Type B pancreatic cell (in vitro differentiated cells): ENCODE measurements at places on chromosomes 7 and 10. TPM values are rescaled to one million over a fixed set of nuclear protein-coding genes. Genes with fewer than 3 reads are reported as not detected.
A peak's percentile ranks its signal among the peaks of the same experiment; 100 is the strongest.

DNA sequence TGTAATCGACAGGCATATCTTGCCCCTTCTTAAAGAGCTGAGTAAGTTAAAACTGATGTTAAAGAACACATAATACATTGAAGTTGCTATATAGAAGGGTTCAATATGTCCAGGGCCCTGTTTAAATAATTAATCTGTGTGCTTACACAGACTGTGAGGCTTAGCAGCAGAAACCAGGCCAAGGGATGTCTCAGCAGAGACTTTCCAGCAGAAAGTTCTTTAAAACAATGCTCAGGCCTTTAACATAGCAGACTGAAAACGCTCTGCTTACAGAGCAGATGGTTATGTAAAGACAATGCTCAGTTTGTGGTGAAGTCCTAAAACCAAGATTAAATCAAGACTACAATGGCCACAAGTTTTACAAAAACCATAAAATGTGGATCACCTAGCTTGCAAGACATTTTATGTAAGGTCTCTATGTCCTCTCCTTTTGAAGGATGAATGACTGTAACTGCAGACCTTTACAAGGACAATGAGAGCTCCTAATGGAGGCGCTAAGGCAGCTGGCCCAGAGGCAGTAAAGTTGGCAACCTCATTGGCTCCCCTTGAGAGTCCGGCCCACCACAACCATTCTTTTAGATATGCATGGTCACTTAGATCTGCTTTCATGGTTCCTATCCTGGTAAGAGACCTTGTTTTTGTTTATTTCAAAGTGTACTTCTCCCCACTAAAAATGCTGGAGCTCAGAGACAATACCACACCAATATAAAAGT lies 56.3 kb downstream of the FZD1 start:
- no peak for DNase-seq
- no peaks in the 10 kb centered on the region for H3K27me3 ChIP-seq

- H3K27me3 ChIP-seq, result peaks cover 5% of the 10 kb centered on the region
- H3K27ac ChIP-seq, result no peak overlapping the region
- H3K4me1 ChIP-seq, result peaks cover 21% of the 10 kb centered on the region
- DNase-seq, result no peak
These were observed 224.0 kb upstream of the ZNF32 start for GRCh38 chr10:43872644-43873043.

Gene OR6V1
- total RNA-seq, result not detected in 2 replicates

- no peak overlapping the region for H3K4me3 ChIP-seq
- H3K27me3 ChIP-seq, result peaks cover 16% of the 10 kb centered on the region
- no peak overlapping the region for H3K27ac ChIP-seq
- peaks cover 10% of the 10 kb centered on the region for H3K36me3 ChIP-seq
These were observed 123.9 kb downstream of the EBF3 start for GRCh38 chr10:129840196-129840590.

Gene OR2A12
- not detected in 2 replicates for total RNA-seq

DNA sequence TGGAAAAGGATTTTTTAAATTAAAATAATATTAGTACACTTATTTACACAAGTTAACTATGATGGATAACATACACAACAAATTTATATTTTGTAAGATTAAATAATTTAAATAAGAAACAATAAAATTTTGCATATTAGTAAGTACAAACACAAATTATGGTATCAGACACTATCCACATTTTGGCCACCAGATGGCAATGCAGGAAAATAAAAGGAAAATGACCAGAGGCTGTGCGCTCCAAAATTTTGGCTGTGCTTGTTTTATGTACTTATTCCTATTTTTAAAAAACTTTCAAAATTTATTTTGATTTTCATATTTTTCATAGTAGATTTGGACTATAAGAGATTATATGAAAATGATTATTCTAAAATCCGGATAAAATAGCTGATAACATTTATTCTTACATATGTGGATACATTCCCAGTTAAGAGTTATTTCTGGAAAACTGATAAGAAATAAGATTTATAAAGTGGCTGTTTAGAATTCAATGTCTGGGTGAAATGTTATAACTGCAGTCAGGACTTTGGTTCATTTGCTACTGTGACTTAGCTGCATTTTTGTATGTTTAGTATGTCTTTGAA lies 274.7 kb upstream of the HGF start:
- no peak overlapping the region for H3K27ac ChIP-seq
- peaks cover 4% of the 10 kb centered on the region for H3K4me1 ChIP-seq
- no peaks in the 10 kb centered on the region for H3K27me3 ChIP-seq
- DNase-seq, result no peak
- no peaks in the 10 kb centered on the region for H3K36me3 ChIP-seq

GRCh38 chr7:86644282-86645224 lies 844 bp downstream of the GRM3 start:
- no peaks in the 10 kb centered on the region for H3K4me1 ChIP-seq
- no peak for DNase-seq
- H3K4me3 ChIP-seq, result peak overlapping the region; percentile 87
- H3K27me3 ChIP-seq, result peaks cover 78% of the 10 kb centered on the region

GRCh38 chr10:59336632-59337031 lies 25.7 kb downstream of the FAM13C start:
- peaks cover 4% of the 10 kb centered on the region for H3K36me3 ChIP-seq
- no peaks in the 10 kb centered on the region for H3K27me3 ChIP-seq
- no peak for DNase-seq
- peaks cover 13% of the 10 kb centered on the region for H3K4me1 ChIP-seq
- peak overlapping the region; percentile 51 for H3K4me3 ChIP-seq

Gene TRPV6
- total RNA-seq, result 5.4 and 8.1 TPM in 2 replicates

Gene SYT15
- 1.2 and 1.3 TPM in 2 replicates for total RNA-seq

- H3K27ac ChIP-seq, result no peak overlapping the region
- H3K36me3 ChIP-seq, result peaks cover 3% of the 10 kb centered on the region
- H3K4me3 ChIP-seq, result no peak overlapping the region
- no peaks in the 10 kb centered on the region for H3K27me3 ChIP-seq
These were observed 20.4 kb downstream of the CCNY start for GRCh38 chr10:35356725-35357092.

DNA sequence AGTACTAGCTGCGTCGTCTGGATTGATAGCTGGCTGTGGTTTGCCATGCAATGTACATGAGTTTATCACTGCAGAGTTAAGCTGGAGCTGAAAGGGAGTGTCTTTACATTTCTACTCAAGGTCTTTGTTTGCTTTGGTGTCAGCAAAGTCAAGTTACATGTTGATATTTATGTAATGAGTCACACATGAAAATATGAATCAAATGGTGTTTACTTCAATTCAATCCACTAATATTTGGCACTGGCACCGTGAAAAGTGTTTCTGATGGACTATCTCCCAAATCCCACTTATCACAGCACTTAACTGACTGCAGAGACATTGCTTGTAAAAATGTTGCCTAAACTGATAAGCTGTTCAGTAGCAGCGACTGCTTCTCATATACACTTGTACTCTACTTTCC lies 395.9 kb downstream of the TFEC start:
- DNase-seq, result no peak
- no peaks in the 10 kb centered on the region for H3K4me1 ChIP-seq
- no peaks in the 10 kb centered on the region for H3K36me3 ChIP-seq

Gene ANKRD1
- 2.1 and 3.3 TPM in 2 replicates for total RNA-seq

Gene RAB19
- 2.2 and 3.3 TPM in 2 replicates for total RNA-seq

Gene PON1
- total RNA-seq, result 0.99 and 3.0 TPM in 2 replicates

DNA sequence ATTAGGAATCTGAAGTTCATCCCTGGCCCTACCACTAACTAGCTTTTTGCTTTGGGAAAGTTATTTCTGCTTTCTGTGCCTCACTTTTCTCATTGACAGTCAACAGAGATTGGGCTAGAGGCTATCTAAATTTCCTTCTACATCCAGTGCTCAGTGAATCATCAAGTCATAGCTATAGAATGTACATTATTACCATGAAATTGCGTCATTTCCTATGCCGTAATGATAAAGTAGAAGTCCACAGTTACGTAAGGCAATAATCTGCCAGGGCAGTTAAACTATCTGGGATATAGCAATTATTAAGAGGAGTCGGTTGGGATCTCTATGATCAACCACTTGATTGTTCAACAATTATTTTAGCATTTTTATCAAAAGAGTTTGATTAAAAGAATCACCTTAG lies 64.4 kb downstream of the ITGB8 start:
- DNase-seq, result no peak
- no peak overlapping the region for H3K4me3 ChIP-seq
- H3K27ac ChIP-seq, result no peak overlapping the region

Gene HABP2
- 7.5 and 20.5 TPM in 2 replicates for total RNA-seq

GRCh38 chr10:34721208-34721840 lies 93.8 kb downstream of the PARD3 start:
- no peaks in the 10 kb centered on the region for H3K27me3 ChIP-seq
- H3K4me3 ChIP-seq, result no peak overlapping the region
- peaks cover 42% of the 10 kb centered on the region for H3K4me1 ChIP-seq
- DNase-seq, result no peak
- H3K27ac ChIP-seq, result peak overlapping the region; percentile 73

Gene CDK1
- 24.4 and 70.1 TPM in 2 replicates for total RNA-seq

GRCh38 chr10:75696536-75696935 lies 265.1 kb downstream of the LRMDA start:
- no peak overlapping the region for H3K4me3 ChIP-seq
- peaks cover 58% of the 10 kb centered on the region for H3K27me3 ChIP-seq
- H3K4me1 ChIP-seq, result peaks cover 20% of the 10 kb centered on the region
- H3K36me3 ChIP-seq, result peaks cover 7% of the 10 kb centered on the region
- H3K27ac ChIP-seq, result no peak overlapping the region

Gene GIMAP4
- not detected in 2 replicates for total RNA-seq

GRCh38 chr10:31401287-31401686 lies 82.3 kb downstream of the ZEB1 start:
- H3K4me3 ChIP-seq, result no peak overlapping the region
- H3K27me3 ChIP-seq, result no peaks in the 10 kb centered on the region
- no peak overlapping the region for H3K27ac ChIP-seq
- no peak for DNase-seq

DNA sequence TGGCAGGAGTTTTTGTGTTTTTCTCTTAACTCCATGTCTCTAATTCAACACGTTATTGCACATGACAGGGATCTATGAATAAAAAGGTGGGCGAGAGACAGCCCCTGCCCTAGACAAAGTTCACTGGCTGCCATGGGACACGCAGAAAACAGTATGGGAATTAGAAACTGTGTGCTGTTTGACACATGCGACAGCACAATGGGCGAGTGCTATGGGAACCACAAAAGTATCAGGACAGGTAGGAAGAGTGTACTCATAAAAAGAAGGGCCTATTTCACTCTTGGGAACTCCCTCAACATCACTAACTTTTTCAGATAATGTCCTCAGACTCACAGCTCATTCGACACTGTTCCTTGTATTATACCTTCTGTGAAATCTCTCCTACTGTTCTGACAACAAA lies 45.7 kb downstream of the MINDY3 start:
- H3K27me3 ChIP-seq, result no peaks in the 10 kb centered on the region
- peaks cover 31% of the 10 kb centered on the region for H3K36me3 ChIP-seq
- H3K4me3 ChIP-seq, result no peak overlapping the region
- no peak overlapping the region for H3K27ac ChIP-seq
- H3K4me1 ChIP-seq, result peaks cover 10% of the 10 kb centered on the region

DNA sequence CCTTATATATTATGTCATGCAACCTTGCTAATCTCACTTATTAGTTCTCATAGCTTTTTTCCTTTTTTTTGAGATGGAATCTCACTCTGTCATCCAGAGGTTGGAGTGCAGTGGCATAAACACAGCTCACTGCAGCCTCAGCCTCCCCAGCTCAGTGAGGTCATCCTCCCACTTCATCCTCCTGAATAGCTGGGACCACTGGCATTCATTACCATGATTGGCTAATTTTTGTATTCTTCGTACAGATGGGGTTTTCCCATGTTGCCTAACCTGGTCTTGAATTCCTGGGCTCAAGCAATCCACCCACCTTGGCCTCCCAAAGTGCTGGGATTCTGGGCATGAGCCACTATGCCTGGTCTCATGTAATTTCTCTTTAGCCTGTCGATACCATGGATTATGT lies 89.1 kb upstream of the TRIM24 start:
- no peak overlapping the region for H3K4me3 ChIP-seq
- H3K27me3 ChIP-seq, result no peaks in the 10 kb centered on the region
- H3K4me1 ChIP-seq, result peaks cover 6% of the 10 kb centered on the region
- DNase-seq, result no peak

GRCh38 chr7:117706210-117706609 lies 167.0 kb downstream of the CTTNBP2 start:
- H3K4me1 ChIP-seq, result no peaks in the 10 kb centered on the region
- H3K27me3 ChIP-seq, result no peaks in the 10 kb centered on the region
- H3K4me3 ChIP-seq, result no peak overlapping the region
- H3K27ac ChIP-seq, result no peak overlapping the region

DNA sequence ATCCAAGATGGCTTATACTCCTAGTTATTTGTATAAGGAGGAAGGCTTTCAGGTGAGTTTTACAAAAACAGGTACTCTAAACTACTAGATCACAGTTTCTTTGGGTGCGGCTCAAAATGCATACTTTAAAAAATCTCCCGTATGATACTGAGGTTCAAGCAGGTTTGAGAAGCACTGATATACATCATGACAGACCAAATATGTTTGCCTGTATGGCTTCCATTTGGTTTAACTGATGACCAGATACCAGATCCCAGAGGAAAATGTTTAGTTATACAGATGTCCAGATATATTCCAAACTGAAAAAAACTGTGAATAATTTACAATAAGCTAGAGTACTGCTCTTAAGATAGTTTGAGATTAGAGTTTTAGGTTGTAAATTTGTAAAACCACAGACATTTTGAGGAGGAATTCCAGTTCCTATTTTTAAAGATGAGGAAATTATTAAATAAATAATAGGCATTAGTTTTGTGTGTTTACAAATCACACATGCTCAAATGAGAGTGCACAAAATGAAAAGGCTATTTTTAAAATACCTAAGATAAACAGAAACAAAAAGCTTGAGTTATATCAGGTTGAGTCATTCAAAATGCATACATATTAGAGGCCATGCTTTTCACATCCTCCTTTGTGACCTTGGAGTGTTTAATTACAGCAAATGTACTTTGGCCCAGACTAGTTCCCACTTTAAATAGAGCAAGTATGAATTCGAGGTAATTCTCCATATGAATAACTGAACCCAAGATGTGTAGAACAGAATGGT lies 60.5 kb downstream of the SEMA3C start:
- H3K4me3 ChIP-seq, result no peak overlapping the region
- H3K27me3 ChIP-seq, result no peaks in the 10 kb centered on the region
- DNase-seq, result no peak

- DNase-seq, result no peak
- no peaks in the 10 kb centered on the region for H3K27me3 ChIP-seq
- no peak overlapping the region for H3K4me3 ChIP-seq
- peaks cover 16% of the 10 kb centered on the region for H3K4me1 ChIP-seq
- H3K27ac ChIP-seq, result no peak overlapping the region
- H3K36me3 ChIP-seq, result peaks cover 3% of the 10 kb centered on the region
These were observed 97.7 kb downstream of the ARHGAP12 start for GRCh38 chr10:31830887-31831286.

DNA sequence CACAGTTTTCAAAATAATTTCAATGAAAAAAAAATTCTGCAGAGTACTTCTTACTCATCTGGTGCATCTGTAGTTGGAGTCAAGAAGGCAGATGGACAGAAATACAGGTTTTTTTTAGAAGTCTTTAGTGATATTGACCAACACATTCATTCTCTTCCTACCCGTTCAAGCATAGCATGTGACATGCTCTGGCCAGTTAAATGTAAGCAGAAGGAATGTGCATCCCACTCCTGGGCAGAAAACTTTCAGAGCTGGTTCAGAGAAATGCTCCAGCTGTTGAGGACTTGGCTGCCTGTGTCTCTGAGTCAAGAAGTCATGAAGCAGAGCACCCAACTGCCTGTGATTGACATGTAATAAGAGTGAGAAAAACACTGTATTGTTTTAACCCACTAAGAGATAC lies 665.3 kb upstream of the IGFBP3 start:
- H3K4me1 ChIP-seq, result no peaks in the 10 kb centered on the region
- no peaks in the 10 kb centered on the region for H3K36me3 ChIP-seq

Gene PRLHR
- 2.6 and 3.3 TPM in 2 replicates for total RNA-seq
